ENCODE measurements at places on chromosomes 2 and 18.

- no peak for DNase-seq
Measured at GRCh38 chr2:75800456-75800855, 89.7 kb upstream of the GCFC2 start.

DNA sequence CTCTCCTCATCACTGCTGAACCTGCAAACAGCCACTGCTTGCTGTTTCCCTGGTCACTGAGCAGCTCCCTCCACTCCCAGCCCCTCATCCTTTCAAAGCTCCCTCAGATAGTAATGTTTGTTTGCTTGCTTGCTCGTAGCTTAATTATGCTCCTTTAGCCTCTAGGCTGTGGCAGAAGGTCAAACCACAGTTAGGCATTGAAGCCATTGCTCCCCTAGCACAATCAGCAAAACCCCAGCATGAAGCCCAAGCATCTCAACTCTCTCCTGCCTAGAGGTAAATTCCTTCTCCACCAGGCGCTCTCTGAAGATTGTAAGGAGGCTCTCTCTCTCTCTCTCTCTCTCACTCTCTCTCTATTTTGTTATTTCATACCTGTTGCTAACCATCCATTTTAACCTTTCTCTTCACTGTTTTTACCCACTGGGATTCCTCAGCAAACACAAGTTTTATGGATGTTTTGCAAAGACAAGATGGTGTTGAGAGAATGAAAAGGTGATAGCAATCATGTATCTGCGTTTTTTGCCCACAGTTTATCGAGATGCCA, 135.9 kb upstream of the HNRNPA3 start:
- no peak for DNase-seq

DNA sequence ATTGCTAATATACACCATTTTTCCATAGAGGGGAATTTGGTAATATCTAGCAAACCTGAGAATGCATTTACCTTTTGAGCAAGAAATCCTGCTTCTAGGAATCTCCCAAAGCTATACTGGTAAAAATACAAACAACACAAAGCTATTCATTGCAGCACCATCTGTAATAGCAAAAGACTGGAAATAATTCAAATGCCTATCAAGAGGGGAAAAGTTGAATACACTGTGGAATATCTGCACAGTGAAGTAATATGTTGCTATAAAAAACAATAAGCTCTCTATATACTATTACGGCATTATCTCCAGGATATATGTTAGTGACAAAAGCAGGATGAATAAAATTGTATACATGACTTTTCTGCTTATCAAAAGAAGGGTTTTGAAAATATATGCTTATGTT, 112.3 kb upstream of the CHAC2 start:
- DNase-seq: no peak

DNA sequence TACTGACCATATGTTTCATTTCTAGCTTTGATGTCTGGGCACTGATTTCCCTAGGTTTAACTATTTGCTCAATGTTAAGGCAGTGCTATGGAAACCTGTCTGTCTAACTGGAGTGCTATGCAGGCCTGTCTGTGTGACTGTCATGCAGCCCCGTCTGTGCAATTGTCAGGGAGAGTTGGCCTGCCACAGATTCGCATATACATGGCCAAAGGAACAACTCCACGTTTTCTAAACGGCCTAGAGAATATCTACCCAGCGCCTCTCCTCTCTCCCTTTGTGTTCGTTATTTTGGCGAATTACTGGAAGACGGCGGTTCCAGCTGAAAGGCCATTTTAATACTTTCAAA, 59.6 kb upstream of the PSME4 start:
- DNase-seq: no peak

- DNase-seq: no peak
Measured at GRCh38 chr2:36177282-36177681, 178.3 kb upstream of the CRIM1 start.

GRCh38 chr2:187917535-187917934, 363.3 kb upstream of the TFPI start:
- DNase-seq: no peak

- DNase-seq: no peak
Measured at GRCh38 chr2:19932928-19933327, 31.1 kb upstream of the TTC32 start.

DNA sequence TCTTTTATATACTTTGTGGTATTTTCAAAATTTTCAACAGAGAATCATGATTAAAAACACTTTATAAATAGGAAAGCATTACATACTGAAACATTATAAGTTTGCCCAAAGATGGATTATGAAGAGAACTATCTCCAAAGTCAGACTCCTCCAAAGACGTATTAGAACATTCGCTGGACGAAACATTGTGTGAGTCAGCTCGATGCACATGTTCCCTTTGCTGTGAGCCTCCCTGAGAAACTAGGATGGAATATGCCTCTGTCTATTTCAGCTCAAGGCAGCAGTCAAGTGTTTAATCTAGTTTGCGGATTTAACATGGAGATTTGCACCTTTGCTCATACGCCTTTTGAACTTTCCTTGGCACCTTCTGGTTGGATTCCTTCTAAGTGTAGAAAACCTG, 92.2 kb upstream of the NCKAP5 start:
- DNase-seq: no peak

- no peak for DNase-seq
Measured at GRCh38 chr2:170323743-170324142, 145.8 kb downstream of the MYO3B start.

DNA sequence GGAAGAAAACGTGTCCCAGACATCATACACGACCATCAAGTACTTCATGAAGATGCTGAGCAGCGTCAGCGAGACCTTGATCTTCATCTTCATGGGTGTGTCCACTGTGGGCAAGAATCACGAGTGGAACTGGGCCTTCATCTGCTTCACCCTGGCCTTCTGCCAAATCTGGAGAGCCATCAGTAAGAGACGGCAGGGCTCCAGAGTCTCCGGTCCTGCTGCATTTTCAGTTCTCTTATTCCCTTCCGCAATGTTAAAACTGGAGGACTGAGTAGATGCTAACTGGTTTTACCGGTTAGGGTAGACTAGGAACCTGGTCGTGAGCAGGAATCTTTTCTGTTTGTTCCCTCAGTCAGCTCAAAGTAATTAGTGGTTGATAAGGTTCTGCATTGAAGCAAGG, 32.3 kb downstream of the SLC9A4 start:
- no peak for DNase-seq

GRCh38 chr18:3875961-3876360, 426.0 kb downstream of the TGIF1 start:
- DNase-seq: no peak

DNA sequence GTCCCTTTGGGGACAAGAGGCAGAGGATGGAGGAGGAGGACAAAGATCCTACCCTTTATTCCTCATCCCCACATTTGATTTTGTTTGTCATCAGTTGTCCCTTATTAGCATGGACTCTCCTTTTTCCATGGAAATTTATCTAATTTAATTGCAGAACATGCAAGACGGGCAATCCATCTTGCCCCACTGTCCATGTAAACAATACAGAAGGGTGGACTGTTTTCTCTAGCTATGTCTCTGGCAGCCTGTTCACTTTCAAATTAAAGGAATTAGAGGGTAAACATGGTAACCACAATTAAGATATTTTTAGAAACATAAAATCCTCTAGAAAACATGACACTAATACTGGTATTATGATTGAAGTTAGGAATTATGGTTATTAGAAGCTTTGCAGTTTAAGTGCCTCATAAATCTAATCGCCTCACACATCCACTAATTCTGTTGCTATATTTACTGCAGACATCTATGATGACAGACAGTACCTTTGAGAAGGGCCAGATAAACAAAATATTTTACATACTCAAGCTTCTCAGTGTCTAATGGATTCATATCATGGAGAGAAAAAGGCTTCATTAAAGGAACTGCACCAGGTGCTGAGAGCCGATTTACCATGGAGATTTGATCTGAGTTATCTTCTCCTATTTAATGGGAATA, 215.5 kb downstream of the LNPK start:
- DNase-seq: no peak

GRCh38 chr2:177830881-177831386, 241.6 kb downstream of the PDE11A start:
- DNase-seq: no peak

GRCh38 chr2:221715523-221716247, 143.6 kb upstream of the EPHA4 start:
- DNase-seq: no peak

GRCh38 chr2:147051814-147052213, 793.0 kb upstream of the ACVR2A start:
- DNase-seq: no peak

DNA sequence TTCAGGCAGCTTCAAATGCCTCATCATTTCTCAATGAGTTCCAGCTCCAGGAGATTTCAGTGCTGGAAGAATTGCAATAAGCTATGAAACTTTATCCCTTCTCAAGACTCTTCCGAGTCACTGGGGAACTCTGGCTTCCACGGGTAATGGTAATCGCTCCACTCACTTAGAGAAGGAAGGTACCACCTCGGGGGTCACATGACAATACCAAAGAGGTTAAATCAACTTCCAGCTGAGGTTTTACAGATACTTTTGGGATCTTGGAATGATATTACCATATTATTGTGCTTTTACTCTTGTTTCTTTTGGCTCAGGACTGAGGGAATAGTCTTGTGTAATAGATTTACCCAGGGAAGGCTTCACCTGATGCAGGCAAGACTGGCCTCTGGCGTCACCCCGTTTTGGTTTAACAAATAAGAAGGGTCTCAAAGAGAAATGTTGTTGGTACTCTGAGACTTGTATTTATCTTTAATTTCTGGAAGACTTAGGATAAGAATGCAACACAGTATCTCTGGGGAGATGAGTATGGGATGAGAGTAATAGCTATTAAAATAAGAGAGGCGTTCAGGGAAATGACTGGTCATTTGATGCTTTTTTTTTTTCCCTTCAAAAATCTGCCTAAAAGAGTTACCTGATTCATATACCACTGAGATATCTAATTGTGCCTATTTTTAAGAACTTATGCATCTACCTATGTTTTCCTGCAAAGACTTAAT, 316.9 kb upstream of the ZEB2 start:
- DNase-seq: no peak

DNA sequence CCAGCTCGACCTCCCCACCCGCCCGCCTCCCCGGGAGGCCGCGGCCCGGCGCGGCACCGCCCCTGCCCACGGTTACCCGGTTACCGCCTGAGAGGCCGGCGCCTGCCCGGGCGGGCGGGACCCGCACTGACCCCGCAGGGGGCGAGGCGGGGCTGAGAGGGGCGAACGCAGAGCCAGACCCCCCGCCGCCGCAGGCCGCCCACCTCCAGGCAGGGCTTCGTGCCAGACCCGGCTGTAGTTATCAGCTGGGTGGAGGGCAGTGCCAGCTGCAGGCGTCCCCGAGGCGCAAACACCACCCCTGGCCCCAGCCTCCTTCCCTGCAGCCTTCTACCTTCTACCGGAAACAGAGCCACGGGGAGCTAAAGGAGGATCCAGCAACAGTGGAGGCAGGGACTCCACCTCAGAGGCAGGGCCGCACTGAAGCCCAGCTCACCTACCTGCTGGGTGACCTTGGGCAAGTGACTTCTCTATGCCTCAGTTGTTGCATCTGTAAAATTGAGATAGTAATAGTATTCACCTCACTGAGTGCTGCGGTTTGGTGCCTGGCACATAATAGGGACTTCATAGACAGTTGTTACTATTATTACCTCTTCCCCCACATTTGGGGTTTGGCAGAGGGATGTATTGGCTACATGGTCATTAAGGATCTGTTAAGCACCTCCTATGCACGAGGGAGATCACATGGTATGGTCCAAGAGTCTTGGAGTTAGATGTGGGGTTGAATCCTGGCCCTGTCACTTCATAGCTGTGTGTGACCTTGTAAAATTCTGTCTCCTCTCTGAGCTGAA, 231.6 kb upstream of the SMAD2 start:
- no peak for DNase-seq

- DNase-seq: no peak
Measured at GRCh38 chr18:45384962-45385315, 230.3 kb upstream of the SLC14A2 start.

DNA sequence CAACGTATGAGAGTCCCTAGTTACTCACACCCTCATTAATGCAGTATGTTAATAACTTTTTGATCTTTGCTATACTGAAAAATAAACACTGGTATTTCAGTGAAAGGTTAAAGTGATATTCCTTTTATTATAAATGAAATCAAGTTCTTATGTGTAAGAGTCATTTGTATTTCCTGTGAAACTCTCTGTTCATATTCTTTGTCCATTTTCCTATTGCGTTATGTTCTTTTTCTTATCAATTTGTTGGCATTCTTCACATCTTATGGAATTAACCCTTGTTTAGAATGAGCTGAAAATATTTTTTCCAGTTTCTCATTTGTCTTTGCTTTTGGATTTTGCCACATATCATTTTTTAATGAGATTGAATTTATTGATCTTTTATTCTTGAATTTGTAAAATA, 44.8 kb downstream of the NDUFAF7 start:
- DNase-seq: no peak

DNA sequence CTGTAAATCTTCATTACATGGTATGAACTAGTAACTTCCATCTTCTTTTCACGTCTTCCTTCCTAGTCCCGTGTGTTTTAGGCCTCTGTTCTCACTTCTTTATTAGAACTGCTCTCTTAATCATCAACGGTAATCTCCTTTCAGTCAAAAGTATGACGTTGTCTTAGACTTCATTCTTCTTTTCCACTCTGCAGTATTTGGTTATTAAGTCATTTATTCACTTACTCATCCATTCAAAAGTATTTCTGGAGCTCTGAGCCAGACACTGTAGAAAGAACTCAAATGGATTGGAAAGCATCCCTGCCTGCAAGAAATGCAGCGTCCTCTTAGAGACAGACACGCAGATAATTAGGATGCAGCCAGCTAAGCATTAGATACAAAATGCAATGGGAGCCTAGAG, 494.6 kb upstream of the NRP2 start:
- no peak for DNase-seq

DNA sequence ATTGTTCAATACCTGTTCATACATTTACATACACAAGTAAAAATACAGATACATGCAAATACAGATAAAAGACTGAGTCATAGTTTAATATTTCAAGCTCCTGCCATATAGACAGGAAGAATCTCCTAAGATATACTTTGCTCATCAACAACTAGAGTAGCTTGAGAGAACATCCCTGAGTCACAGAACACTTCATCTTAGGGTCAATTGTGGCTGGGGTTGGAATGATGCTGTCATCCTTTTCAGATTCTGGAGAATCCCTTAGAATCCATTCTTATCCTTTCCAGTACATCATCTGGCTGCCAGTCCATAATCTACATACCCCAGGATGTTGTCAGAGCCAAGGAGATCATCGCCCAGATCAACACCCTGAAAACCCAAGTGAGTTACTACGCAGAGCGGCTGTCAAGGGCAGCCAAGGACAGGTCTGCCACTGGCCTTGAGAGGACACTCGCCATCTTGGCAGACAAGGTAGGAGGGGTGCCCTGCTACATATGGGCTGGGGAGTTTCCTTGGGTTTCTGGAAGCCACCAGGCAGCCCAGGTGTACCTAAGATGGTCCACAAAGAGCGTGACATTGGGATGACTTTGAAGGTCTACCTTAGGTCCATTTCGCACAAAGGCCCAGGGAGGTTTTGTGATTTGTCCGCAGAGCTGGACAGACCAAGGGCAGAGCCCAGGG, 55.7 kb downstream of the COA5 start:
- DNase-seq: no peak

DNA sequence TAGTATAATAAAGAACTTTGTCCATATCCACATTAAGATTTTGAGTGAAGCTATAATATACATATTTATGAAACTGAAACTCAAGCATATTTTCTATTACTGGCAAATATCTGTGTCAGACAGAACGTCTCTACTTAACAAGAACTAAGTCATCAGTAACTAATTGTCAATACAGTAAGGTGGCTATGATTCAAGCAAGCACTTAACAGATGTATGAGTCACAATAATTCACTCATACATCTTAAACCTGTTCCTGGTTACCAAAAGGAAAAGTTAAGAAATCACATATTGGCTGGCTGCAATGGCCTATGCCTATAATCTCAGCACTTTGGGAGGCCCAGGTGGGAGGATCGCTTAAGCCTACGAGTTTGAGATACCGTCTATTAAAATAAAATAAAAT, 96.0 kb downstream of the SOS1 start:
- DNase-seq: no peak
